ENCODE measurements at places on chromosomes 4 and X. TPM values are rescaled to one million over a fixed set of nuclear protein-coding genes. Genes with fewer than 3 reads are reported as not detected.

DNA sequence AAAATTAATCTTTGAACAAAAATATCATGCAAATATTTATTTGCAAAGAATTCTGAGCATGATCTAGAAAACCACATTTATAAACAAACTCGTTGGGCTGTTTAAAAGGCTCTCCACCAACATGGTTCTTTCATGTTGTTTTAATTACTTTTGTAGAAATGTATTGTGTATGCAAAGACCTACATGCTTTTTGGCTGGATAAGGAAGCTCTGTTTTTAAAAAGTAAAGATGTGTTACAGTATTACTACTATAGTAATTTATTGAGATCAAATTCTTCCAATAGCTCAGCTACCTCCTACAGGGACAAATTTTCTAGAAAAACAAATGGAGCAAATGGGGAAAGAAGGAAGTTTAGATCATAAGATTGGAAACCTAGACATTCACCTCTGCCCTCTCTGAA lies 177.5 kb upstream of the TTC29 start:
- H3K27ac ChIP-seq, result no peak overlapping the region
- no peaks in the 10 kb centered on the region for H3K4me1 ChIP-seq
- no peaks in the 10 kb centered on the region for H3K36me3 ChIP-seq
- H3K27me3 ChIP-seq, result peaks cover 1% of the 10 kb centered on the region

GRCh38 chr4:113232194-113232593 lies 182.7 kb downstream of the ANK2 start:
- H3K4me3 ChIP-seq, result peak overlapping the region; percentile 39
- peak overlapping the region; percentile 73 for H3K27ac ChIP-seq
- H3K36me3 ChIP-seq, result no peaks in the 10 kb centered on the region

GRCh38 chr4:147076179-147076578 lies 130.5 kb upstream of the TTC29 start:
- no peak overlapping the region for H3K27ac ChIP-seq
- H3K4me1 ChIP-seq, result peaks cover 9% of the 10 kb centered on the region
- no peak overlapping the region for H3K4me3 ChIP-seq
- H3K27me3 ChIP-seq, result peaks cover 8% of the 10 kb centered on the region

The SLIT2 gene
- 119 TPM for total RNA-seq

DNA sequence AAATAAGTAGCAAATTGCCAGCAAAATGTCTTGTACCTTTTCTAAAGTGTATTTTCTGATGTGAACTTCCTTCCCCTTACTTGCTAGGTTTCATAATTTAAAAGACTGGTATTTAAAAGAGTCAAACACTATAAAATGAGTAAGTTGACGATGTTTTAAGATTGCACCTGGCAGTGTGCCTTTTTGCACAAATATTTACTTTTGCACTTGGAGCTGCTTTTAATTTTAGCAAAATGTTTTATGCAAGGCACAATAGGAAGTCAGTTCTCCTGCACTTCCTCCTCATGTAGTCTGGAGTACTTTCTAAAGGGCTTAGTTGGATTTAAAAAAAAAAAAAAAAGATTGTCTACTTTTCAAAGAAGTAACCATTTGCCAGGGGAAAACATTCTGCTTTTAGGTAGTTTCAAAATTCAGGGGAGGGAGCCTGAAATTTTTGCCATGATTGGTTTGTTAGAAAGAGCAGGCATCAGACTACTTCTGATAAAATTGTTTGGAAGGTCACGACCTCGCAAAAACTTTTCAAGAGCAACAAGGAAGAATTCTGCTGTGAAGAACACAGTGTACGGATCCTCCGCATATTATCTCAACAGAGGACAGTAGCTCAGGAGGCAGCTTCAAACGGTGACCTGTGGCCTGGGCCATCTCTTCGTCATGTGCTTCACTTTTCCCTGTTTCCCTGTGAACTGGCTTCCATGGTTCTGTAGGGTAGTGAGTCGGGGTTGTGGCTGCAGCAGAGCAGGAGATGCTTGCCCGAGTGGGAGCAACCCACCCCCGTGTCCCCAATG lies 66.1 kb downstream of the CDS1 start:
- no peaks in the 10 kb centered on the region for H3K4me1 ChIP-seq
- H3K36me3 ChIP-seq, result no peaks in the 10 kb centered on the region
- H3K27me3 ChIP-seq, result peaks cover 6% of the 10 kb centered on the region
- H3K27ac ChIP-seq, result no peak overlapping the region

The CTSO gene
- 2.6 TPM for total RNA-seq

- peaks cover 7% of the 10 kb centered on the region for H3K36me3 ChIP-seq
- DNase-seq, result no peak
- no peaks in the 10 kb centered on the region for H3K27me3 ChIP-seq
- H3K4me3 ChIP-seq, result no peak overlapping the region
- peaks cover 6% of the 10 kb centered on the region for H3K4me1 ChIP-seq
- H3K27ac ChIP-seq, result no peak overlapping the region
Observed at GRCh38 chrX:84108584-84108983, 79.4 kb downstream of the RPS6KA6 start.
